DMS 273 treated with DMSO at 0.1 percent for 48 hours (cell line): ENCODE measurements at places on chromosomes 1 and 21.

DNA sequence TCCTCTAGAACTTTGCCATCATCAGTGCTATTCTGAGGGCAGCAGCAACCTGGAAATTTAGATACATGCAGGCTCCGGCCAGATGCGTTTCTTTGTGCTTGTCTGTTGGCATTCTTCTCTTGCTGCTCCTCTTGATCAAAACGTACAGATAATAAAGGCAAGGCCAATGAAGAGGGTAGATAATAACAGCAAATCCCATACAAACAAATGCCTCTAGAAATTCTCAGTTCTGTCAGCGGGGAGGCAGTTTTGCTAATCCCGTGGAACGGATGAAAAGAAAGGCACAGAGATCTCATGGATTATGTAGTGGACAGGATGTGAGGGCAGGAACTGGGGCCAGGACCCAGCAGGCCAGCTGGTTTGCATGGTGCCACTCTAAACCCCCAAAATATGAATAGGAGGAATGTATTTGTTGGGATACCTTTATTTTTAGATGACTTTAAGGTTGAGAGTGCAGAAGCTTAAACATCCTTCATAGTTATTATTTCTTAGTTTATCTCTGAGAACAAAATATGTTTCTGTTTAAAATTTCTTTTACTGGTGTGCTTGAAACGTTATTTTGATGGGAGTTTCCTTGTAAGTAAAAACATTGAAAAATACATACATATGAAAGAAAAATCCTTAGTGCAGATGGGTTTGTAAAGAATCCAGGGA is 1.5 kb downstream of the ITSN1 start:
- no peak for DNase-seq

- no peak for DNase-seq
Observed at GRCh38 chr1:214934045-214934444, 148.5 kb upstream of the KCNK2 start.

DNA sequence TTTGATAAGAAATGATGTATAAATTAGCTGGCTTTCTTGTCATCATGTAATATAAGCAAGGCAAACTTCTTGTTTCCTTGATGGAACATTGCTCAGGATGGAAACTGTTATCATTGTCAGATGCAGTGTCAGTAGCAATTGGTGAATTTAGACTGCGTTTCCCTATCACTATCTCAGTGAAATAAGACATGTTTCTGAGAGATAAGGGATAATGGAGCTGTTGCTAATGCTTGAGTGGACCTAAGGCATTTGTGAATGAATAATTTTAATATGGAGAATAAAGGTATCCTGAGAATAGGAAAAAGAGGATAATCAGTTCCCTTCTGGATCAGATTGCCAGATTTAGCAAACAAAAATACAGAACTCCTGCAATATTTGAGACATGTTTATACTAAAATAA is 160.9 kb downstream of the HLX start:
- DNase-seq: no peak

DNA sequence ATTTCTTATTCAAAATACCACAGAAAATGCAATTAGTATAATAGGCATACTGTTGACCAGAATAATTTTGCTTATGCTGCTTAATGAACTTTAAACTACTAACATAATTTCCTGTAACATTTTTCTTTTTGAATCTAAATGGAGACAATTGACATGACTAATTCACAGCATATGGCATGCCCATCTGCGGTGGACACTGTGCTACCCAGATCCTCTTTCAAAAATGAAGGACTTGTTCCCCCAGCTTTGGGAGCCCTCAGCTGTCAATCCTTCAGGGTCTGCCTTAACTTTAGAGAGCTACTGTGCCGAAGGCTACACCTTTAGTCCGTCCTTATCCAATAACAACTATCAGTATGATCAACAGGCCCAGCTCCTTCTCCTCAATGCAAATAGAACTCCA is 789.0 kb downstream of the PLA2G4A start:
- DNase-seq: peak; percentile 88

GRCh38 chr1:198726455-198726854 is 87.6 kb downstream of the PTPRC start:
- DNase-seq: no peak

DNA sequence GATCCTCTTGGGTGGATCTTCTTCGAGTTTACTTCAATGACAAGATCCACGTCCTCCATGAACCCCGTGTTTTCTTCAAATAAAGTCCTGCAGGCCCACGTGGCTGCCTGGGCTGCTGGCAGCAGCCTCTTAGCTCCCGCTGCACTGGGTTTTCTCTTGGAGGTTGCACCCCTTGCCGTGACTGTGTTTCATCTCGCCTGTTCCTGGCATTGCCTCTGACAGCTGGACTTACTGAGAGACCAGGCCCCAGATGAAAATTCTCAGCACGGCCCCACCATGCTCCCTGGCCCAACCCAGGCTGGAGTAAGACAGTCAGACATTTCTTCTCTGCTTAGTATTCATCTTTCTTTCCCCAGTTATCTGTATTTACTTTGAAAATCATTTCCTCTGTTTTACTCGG is 274.8 kb upstream of the RUNX1 start:
- DNase-seq: no peak

DNA sequence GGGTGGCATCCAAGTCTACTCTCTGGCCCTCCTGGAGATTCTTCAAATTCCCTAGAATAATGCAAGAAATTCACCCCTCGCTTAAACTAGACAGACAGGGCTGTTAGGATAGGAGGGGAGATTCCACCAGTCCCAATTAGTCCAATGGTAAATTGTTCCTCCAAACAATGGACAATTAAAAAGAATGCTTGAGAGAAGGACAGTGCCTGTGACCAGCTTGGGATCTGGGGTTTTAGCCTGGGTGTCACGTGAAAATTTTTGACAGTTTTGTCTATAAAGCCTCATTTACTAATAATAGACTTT is 177.7 kb upstream of the RAB4A start:
- DNase-seq: no peak

DNA sequence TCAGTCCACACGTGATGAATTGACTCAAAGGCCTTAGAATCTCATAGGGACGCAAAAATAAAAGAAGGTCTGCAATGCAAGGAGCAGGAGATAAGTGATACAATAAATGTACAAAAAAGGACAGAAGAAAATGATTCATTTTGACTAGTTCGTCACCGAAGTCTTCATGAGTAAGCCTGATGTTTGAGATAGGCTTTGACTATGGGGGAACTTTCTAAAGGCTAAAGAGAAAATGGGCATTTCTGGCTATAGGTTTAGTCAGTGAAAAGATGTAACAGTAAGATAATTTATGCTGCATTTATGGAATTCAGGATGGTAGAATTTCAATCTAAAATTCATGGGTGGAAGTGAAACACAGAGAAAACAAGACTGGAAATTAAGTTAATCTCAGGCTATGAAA is 163.0 kb downstream of the ADGRL4 start:
- no peak for DNase-seq

DNA sequence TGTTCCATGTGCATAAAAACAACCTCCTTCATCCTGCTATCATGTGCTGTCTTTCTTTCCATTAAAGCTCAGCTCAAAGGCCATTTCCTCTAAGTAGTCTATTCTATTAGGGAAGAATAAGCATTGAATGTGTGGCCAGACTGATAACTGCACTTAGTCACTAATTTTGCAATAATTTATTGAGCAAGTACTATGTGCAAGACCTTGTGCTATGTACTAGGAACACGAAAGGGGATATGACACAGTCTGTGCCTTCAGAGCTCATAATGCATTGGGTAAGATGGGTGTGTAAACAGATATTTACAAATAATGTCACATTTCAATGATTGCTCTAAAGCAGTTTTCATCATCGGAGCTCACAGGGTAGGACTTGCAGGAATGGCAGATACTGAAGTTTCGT is 54.2 kb downstream of the NMNAT2 start:
- no peak for DNase-seq

DNA sequence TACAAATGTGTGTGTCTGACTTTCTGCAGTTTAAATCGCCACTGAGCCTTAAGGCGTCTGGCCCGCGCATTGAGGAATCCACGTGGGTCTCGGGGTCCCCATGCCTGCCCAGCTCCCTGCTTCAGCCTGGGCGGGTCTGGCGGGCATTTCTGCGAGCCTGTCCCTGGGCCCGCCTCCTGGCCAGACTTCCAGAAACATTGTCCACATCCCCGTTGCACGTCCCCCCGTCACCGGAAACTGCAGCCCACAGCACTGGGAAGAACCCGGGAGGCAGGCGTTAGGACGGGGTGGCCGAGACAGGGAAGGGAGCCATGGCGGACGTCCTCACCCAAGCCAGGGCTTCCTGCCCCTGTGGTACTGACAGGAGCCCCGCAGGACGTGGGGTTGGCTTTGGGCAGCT is 113.1 kb upstream of the COL6A1 start:
- DNase-seq: no peak

GRCh38 chr1:107954126-107954525 is 10.9 kb downstream of the VAV3 start:
- peak; percentile 49 for DNase-seq

DNA sequence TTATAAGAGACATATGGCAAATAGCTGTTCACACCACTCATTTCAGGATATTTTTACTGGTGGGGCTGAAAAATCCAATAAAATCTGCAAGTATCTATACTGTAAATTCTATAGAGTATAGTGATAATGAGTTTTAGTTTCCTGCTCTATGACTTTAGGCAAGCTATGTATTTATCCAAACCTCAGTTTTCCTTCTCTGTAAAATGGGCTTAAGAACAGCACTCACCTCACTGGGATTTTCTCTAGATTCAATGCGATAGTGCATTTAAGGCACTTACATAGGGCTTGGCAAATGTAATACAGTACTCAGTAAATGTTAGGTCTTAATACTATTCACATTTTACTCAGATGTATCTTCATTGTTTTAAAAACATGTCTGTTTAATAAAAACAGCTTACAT is 168.7 kb downstream of the ATG4C start:
- no peak for DNase-seq

DNA sequence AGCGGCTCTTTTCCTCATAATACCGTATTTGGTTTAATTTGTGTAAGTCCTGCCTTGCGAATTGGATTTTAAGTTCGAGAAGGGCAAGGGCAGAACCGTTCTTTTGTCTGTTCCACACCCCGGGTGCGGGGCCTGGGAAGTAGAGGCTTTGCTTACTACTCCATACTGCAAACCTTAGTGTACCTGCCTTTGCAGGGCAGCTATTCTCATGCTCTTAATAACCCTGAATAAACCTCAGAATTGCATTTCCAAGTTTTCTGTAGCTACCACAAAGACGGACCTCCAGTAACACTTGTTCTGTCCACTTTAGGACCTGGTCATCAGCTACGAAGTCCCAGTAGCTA is 657 bp upstream of the HNRNPU start:
- DNase-seq: no peak

DNA sequence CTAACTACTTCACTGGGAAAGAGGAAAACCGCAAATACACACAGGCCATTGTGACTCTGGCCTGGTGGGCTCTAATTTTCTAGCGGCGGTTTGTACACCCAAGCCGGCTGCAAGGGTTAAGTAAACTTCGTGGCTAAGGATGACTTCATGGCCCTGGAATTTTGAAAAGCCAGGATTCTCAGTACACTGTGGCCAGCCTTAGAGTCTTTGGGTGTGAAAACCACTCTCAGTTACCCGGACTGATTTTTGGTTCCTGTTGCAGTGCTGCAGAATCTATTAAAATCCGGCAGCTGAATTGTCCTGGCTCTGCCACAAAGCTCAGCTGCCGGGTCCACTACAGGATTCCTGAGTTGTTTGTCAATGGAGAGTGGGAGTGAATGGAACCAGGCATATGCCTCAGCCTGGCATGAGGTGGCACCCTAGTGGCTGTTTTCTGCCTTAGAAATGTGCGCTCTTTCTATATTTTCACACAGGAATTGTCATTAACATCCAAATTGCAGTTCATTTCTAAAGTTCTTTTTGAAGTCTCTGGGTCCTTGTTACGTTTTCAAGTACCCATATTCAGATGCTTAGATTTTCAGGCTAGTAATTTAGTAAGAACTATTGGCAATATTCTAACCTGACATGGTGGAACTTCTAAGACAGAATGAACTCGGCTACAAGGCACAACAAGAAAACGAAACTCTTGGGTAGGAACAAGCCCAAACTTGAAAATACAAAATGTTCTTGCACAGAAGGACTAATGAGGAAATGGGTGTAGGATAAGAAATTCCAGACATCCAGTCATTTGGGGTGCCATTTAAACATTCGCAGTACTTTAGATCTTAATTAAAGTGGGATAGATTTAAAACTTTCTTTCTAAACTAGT is 255.9 kb downstream of the NFIA start:
- peak; percentile 40 for DNase-seq

GRCh38 chr21:38123626-38124025 is 133.2 kb upstream of the KCNJ15 start:
- DNase-seq: no peak

- no peak for DNase-seq
Observed at GRCh38 chr1:116820369-116820768, 66.1 kb downstream of the CD2 start.

GRCh38 chr21:35942211-35943144 is 117.8 kb downstream of the SETD4 start:
- DNase-seq: no peak
